ENCODE measurements at places on chromosomes 3 and 15.
A peak's percentile ranks its signal among the peaks of the same experiment; 100 is the strongest.

DNA sequence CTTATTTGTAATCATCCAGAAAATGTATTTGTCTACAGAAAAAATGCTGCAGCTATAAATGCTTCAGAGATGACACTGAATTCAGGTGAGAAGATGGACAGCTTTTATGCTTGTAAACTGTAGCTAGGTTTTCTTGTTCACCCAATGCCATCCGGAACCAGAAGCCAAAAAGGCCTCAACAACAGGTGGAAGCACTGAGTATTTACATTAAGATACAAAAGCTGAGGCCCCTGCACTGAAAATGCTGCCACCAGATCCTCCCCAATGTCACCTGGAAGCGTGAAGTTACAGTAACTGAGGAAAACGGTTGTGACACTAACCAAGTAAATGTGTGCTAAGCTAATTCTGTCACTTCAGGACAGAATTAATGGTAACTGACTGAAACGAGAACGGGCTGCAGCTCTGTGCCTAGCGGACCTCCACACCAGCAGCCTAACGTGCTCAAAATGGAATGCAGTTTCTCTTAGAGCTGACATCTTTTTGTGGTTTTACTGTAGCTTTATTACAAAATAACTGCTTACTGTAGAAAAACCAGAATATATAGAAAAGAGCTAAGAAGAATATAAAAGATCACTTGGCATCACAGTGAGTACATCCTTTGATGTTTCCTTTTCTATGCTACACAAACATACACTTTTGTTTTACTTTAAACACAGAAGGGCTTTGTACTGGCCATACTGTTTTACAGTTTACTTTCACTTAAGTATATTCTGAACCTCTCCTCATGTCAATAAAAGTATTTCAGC lies 7.6 kb downstream of the CHSY1 start:
- no peak for DNase-seq

DNA sequence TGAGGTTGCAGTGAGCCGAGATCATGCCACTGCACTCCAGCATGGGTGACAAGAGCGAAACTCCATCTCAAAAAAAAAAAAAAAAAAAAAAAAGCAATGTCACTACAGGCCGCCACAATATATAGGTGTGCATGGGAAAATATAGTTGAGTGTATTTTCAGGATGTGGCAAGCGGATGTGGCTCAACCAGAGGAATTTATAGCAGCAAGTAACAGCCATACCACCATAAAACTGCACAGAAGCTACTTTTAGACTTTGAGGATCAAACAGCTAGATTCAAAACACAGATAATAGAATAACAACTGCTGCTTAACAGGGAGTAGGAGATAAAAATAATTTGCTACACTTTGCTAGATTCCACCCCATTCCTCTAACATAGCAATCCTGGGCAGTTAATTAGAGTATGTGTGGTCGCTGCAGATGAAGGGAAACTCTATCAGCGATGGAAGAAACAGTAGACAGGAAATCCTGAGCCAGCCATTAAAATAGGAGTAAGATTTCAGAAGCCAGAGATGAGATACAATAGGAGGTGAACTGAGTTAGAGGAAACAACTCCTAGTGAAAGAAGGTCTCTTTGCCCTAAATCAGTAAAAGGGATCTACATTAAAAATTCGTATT lies 318.7 kb upstream of the STT3B start:
- DNase-seq, result no peak

GRCh38 chr3:21441821-21442220 lies 309.2 kb downstream of the ZNF385D start:
- no peak for DNase-seq

GRCh38 chr3:78633626-78634025 lies 1134.2 kb downstream of the ROBO1 start:
- DNase-seq, result no peak

DNA sequence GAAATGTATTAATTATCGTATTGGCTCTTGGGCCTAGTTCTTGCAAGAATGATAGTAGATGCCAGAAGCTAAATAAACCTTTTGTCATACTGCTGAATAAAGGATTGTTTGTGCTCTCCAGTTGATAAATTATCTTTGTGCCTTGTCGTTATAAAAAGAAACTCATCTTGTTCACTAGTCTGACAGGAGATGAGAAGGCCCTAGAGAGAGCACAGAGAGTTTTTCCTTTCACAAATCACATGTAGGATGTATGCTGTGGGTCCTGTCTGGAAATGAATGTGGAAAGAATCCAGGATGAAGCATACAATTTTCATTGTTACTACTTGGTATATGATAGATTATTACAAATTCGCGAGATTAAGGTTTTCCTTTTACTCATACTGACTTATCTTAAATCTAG lies 113.0 kb downstream of the NLGN1 start:
- DNase-seq, result no peak

DNA sequence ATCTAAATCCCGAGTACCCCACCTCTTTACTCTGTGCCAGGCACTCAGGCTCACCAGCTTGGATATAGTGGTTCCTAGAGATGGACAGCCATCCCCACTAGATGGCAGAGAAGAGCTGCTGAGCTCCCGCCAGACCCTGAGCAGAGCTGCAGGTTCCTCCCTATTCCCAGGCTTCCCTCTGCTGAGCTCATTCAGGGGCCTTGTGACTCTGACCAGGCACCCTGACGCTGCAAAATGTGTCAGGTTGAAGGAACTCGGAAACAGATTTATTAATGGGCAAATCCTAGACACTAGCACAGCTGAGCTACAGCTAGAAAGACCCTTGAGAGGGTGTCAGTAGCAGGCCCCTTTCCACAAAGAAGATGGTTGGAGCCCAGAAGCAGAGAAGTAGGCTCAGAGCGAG lies 38.2 kb upstream of the RHO start:
- peak; percentile 85 for DNase-seq

DNA sequence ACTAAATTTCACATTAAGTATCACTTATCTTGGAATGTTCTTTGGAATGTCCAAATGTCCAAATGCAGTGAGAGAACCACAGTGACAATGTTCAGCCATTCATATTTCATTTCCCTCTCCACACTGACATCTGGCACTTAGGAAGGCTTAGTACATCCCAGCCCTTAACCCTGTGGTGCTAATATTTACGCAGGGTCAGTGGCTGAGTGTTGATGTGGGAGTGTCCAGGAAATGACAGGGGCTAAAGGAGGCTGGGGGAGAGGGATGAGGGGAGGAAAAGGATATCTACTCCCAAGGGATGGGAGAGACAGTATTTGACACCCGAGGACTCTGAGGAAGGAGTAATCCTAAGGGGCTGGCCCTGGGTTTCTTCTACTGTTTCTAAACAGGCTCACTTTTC lies 14.1 kb upstream of the CCR4 start:
- no peak for DNase-seq

GRCh38 chr15:39998511-39999077 lies 40.4 kb downstream of the SRP14 start:
- DNase-seq, result no peak

DNA sequence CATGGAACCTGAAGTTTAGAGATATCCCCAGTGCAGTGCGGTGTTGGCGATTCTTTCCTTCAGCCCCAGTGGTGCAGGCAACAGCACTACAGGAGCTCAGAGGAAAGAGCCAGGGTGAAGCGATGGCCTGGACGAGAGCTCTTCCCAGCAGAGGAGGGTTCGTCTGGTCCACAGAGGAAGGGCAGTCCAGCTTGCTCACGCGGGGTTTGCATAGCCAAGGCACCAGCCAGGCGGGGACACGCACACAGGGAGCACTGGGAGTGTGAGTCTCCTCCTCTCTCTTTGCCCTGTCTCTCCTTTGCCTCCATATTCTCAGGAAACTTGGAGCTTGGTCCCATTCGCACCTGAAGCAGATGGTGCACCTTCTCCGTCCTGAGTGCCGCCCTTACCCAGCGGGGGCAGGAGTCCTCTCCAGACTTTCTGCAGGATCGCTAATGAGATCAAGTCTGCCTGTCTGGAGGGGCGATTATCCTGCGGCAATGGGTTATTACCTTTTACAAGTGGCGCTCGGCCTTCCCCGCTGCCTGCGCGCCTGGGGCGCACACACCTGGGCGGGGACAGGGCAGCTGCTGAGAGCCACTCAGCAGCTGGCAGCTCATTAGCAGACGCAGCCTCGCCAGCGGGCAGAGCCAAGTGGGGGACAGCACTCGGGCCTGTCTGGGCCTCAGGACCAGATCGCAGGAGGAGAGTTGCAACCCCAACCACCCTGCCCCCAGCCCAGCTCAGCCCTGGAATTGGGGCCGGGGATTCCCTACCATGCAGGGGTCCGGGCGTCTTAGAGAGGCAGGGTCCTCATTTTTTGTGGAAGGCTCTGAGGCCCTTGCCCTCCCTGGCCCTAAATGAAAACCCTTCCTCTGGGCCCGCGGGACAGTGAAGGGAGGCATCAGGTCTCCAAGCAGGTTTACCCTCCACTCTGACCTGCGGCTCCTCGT lies 119.0 kb upstream of the MEF2A start:
- no peak for DNase-seq

DNA sequence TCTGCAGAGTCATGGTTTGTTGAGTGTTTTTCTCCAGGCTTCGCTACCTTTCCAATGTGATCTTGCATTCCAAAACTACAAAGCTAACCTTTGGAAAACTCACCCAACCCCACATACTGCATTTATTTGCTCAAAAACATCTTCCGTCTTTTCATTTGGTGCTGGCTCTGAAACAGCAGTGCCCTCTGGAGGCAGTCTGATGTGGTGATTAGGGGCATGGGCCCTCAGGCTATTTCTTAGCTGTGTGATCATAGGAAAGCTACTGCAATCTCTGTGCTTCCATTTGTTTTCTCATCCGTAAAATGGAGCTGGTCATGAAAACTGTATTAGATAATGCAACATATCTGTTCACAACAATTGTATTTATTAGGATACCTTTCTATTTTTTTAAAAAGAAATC lies 47.0 kb downstream of the MTHFS start:
- no peak for DNase-seq

- DNase-seq, result no peak
Measured at GRCh38 chr3:114122027-114122709, 56.7 kb downstream of the DRD3 start.

Data from left hindlimb (tissue), 1 donor.